Adrenal gland (tissue), 19 donors: ENCODE measurements at places on chromosomes 11 and 22. TPM values are rescaled to one million over a fixed set of nuclear protein-coding genes. Genes with fewer than 3 reads are reported as not detected.

MS4A8 gene
- polyA plus RNA-seq, result 2.0 TPM

DKK3 gene
- 73.6 TPM for polyA plus RNA-seq

DNA sequence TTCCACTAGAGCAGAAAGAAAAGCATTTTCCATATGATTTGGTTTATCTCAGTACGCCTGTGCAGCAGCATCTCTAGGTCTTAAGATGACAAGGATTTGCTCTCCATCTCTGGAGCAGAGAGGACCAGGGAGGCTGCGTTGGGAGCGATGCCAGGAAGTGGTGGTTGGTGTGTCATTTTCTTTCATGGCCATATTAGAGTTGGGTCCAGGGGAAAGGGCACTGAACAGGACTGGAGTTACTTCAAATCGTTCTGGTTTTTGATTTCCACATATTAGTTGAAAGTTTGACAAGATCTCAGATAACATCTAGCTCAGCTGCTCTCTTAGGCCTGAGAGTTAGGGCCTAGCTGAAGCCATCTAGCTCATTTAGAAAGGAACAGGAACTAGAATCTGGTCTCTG, 157.7 kb downstream of the ADAMTS15 start:
- no peak overlapping the region for H3K27ac ChIP-seq
- no peaks in the 10 kb centered on the region for H3K27me3 ChIP-seq
- no peak overlapping the region for H3K4me3 ChIP-seq
- no peaks in the 10 kb centered on the region for H3K4me1 ChIP-seq
- no peak for DNase-seq

MAJIN gene
- polyA plus RNA-seq, result 0.29 TPM

GRCh38 chr11:35271031-35271430, 132.1 kb downstream of the CD44 start:
- H3K4me1 ChIP-seq, result peaks cover 14% of the 10 kb centered on the region
- no peak overlapping the region for H3K27ac ChIP-seq
- no peak for DNase-seq
- no peaks in the 10 kb centered on the region for H3K36me3 ChIP-seq

TTC36 gene
- polyA plus RNA-seq, result 5.5 TPM

DNA sequence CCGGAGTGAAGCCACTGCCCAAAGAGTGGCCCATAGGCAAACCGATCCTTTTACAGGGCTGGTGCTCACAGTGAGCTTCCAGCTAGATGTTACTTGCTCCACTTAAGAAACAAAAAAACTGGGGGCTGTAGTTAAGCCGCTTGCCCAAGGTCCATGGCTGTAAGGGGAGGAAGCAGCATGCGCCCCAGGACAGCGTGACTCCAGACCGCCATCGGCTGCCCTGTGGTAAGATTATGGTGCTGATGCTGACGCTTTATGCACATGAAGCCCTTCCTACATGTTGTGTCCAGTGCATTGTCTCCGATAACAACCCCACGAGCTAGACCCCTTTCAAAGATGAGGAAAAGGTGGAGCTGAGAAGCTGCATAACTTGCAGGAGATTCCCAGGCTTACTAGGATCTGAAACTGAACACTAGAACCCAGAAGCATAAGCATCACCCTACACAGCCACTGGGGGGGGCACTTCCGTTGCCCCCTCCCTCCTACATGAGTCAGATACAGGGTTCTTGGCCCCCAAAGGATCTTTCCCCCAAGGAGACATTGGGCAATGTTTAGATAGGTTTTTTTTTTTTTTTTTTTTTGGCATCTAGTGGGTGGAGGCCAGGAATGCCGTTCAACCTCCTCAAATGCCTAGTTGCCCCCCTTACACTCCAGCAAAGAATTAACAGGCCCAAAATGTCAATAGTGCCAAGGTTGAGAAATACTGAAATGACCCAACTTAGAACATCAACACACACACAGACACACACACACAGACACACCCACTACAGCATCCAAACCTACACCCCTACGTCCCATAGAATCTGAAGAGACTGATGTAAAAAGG, 53.9 kb downstream of the MN1 start:
- no peaks in the 10 kb centered on the region for H3K4me1 ChIP-seq
- H3K27ac ChIP-seq, result no peak overlapping the region
